GM12878 (cell line): ENCODE measurements at places on chromosomes 1 and 21.

DNA sequence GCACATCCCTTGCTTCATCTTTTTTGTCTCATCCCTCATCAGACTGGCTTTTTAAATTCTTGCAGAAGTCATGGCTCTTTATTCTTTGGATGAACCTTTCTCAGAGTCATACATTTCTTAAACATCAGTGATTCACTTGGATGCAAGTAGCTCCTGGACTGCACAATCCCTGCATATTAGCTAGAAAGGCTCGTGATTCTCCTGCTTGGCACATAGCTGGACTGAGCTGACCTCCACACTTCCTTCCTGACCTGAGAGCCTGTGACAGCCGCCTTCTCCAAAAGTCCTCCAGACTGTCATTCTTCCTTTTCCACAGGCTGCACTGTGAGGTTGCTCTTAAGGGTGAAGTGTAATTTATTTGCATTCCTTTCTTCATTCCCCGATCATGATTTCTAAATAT is 109.4 kb downstream of the RGL1 start:
- DNase-seq, result no peak

- DNase-seq, result no peak
Observed at GRCh38 chr1:211259638-211260126, 516 bp downstream of the RCOR3 start.

GRCh38 chr21:26379561-26379960 is 193.5 kb downstream of the CYYR1 start:
- DNase-seq, result no peak

GRCh38 chr1:198179556-198179981 is 22.8 kb downstream of the NEK7 start:
- DNase-seq, result no peak

- no peak for DNase-seq
Observed at GRCh38 chr1:42692461-42692860, 10.2 kb downstream of the YBX1 start.

DNA sequence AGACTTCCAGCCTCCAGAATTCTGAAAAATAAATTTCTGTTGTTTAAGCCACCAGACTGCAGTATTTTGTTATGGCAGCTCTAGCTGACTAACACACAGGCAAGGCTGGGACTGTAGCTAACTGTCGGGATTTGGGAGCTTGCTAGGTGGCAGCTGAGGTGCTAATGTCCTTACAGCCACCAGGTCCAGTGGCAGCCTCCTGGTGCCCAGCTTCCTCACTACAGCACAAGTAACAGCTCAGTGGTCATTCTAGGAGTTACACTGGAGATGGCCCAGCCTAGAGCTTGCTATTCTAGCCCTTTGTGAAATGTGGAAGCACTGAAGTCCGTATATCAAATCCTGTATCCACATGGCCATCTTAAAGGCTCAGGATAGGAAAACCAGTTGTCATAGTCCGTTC is 4.3 kb upstream of the C1orf115 start:
- no peak for DNase-seq
